ENCODE measurements at places on chromosomes 6 and 20.

GRCh38 chr20:10696650-10697049 lies 22.9 kb upstream of the JAG1 start:
- DNase-seq, result no peak

DNA sequence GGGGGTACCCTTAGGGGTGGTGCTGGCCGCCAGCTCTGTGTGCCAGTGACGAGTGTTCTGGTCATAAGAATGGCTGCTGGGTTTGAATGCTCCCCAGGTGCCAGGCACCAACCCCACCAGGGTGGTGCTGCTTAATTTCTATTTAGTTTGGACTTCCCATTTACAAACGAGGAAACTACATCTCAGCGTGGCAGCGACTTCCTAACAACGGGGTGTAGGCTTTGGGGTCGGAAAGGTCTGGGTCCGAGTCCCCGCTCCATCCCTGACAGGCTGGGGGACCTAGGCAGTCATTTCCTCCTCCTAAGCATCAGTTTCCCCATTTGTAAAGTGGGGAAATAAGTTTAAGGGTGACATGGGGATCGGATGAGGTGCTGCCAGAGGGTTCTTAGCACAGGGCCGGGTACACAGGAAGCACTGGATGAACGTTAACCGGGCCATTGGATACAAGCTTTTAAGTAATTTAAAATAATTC lies 30.3 kb downstream of the CEBPB start:
- no peak for DNase-seq

GRCh38 chr20:8062756-8063155 lies 43.2 kb upstream of the TMX4 start:
- peak; percentile 10 for DNase-seq

- DNase-seq, result peak; percentile 62
Observed at GRCh38 chr20:54084727-54085388, 14.5 kb upstream of the BCAS1 start.

- DNase-seq, result no peak
Observed at GRCh38 chr20:22880277-22880676, 154.8 kb upstream of the SSTR4 start.

GRCh38 chr20:63000036-63000435 lies 6.7 kb downstream of the BHLHE23 start:
- DNase-seq, result no peak

- DNase-seq, result peak; percentile 5
Observed at GRCh38 chr6:87277123-87277522, 45.3 kb upstream of the SMIM8 start.

DNA sequence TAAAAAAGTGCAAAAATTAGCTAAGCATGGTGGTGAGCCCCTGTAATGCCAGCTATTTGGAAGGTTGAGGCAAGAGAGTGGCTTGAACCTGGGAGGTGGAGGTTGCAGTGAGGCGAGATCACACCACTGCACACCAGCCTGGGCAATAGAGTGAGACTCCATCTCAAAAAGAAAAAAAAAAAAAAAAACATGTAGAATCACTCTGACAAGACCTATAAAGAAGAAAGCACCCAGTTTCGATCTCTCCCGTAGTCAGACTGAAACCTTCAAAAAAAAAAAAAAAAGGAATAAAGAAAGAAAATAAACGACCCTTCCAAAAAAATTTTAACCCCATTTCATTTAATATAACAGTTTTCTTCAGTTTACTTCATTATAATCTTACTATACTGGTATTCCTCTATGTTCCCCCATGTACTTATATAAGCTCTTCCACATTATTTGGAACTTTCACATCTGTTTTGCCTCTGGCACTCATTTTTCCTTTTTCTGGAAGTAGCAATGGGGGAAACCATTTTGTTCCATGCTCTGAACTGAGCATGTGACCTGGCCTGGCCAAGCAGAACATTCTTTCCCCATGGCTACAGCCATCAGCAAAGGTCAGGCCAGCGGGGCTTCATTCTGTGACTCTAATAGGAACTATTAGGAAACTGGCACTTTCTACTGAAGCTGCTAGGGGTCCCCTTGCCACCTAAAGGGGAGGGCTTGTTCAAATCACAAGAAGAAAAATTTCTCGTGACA lies 9.6 kb downstream of the SLC18B1 start:
- DNase-seq, result no peak

GRCh38 chr6:89120371-89120770 lies 2.5 kb upstream of the SRSF12 start:
- no peak for DNase-seq

DNA sequence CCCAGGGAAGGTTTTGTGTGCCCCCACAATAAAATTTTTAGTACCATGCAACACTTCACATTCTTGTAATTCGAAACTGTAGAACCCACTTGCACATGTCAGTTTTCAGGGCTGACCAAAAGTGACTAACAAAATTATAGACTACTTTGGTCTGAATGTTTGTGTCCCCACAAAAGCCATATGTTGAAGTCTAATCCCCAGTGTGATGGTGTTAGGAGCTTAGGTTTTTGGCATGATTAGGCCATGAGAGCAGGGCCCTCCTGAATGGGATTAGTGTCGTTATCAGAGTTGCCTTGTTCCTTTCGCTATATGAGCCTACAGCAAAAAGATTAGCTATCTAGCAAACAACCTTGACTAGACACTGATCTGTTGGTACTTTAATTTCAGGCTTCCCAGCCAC lies 49.0 kb upstream of the TENT5A start:
- DNase-seq, result no peak

GRCh38 chr20:8875586-8875985 lies 193.3 kb upstream of the PLCB4 start:
- DNase-seq, result no peak

DNA sequence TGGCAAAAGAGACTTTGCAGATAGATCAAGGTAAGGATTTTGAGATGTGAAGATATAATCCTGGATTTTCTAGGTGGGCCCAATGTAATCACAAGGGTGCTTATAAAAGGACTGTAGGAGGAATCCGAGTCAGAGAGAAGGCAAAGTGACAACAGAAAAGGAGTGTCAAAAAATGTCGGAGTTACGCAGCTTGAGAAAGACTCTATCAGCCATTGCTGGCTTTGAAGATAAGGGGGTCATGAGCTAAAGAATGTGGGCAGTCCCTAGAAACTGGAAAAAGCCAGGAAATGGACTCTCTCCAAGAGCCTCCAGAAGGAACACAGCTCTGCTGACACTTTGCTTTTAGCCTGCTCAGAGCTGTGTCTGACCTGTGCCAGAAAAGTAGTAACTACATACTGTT lies 8.7 kb upstream of the RWDD1 start:
- no peak for DNase-seq

- no peak for DNase-seq
Observed at GRCh38 chr6:125358898-125359297, 57.1 kb upstream of the HDDC2 start.

- DNase-seq, result no peak
Observed at GRCh38 chr20:50343125-50343489, 152.5 kb downstream of the CEBPB start.

DNA sequence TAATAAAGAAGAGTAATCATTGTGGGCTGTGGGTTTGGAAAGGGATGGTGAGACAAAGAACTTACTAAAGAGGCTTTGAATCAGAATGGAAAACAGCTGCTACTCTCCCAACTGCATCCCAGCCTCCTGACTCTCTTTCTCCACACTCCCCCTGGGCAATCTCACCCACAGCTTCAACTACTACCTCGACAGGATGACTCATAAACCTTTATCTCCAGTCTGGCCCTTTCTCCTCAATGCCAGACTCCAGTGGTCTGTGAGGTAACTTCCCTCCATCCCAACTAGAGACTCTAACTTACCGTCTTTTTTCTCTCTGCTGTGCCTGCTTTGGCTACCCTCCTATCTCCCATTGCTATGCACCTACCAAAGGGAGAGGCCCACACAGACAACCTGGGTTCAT lies 135.3 kb upstream of the RREB1 start:
- peak; percentile 67 for DNase-seq

- no peak for DNase-seq
Observed at GRCh38 chr20:43972692-43973091, 58.0 kb downstream of the TOX2 start.

DNA sequence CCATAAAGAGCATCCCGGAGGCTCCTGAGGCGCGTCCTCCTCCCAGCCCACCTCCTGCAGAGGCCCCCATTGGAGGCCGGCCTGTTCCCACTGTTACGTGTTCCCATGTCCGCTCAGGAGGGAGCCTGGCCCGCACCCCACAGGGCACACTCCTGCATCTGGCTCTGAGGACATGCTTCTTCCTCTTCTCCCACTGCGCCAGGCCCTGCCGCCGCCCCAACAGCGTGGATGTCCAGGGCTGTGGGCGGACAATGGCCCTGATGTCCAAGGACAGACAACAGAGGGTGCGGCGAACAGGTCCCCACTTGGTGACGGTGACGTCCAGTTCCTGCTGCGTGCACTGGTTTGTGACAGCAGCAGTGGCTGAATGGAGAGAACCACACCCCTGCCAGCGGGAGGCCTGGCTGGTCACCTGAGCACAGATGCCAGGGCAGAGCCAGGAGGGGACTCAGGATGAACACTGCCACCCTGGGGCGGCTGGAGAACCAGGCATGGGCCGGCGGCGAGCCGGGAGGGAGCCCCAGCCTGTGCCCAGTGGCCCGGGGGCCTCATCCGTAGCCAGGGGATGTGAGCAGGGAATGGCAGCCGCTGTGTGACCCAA lies 26.6 kb downstream of the FRMD1 start:
- no peak for DNase-seq

DNA sequence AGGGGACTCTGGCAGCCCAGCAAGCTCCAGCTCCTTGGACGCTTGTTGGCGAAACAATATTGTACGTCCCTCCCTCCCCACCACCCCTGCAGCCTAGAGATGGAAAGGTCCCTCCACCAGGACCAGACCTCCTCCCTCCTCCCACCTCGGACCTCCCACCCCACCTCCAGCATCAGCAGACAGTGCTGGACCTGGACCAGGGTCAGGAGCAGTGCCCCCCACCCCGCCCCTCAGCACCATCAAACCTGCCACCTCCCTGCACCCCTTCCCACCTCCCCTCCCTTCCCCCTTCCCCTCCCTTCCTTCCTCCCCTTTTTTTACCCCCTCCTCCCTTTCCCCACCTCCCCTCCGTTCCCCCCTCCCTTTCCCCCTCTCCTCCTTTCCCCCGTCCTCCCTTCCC lies 98.4 kb downstream of the TAF4 start:
- no peak for DNase-seq

DNA sequence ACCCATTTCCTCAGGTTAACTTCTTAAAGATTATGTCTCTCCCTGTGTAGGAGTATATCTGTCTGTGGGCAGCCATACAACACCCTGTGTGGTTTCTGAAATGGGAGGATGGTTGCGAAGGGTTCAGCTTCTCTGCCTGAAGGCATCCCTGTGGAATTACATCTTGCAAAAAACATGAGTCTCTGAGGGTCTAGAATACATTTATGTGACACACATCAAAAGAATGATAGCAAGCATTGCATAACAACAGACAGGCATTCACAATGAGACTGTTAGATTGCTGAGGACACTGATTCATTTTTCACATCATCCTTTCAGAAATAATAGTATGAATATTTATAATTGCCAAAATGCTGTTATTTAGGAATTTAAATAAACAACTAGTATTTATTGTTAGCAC lies 670.9 kb downstream of the HTR1B start:
- no peak for DNase-seq

DNA sequence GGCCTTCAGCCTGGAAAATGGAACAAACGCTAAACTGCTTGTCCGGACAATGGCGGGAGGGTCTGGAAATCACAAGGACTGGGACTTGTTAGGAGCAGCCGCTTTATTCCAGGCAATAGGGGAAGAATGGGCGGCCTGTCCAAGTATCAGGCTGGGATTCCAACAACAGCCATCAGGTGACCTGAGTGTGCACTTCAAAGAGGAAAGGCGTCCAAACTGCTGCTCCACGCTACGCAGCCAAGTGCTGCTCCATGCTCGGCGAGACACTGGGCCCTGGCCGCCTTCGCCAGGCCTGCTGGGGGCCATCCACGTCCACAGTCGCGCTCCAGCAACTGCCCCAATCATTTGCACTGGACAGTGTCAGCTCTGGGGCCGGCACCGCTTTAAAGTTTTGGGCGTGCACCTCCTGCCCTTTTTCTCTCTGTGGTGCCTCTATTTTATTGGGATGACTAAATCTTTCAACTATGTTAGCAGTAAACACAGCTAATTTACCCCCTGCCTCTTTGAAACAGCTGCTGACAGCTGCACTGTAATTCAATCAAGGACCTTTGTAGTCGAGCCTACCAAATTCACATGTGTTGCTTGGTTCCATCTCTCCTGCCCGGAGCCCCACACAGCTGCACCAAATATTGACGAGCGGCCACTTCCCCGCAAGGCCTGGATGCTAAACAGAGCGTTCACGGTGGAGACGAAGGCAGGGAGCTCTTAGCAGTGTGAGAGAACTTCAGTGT lies 98.3 kb downstream of the BMP7 start:
- no peak for DNase-seq

- DNase-seq, result no peak
Observed at GRCh38 chr6:149987602-149988107, 23.9 kb downstream of the ULBP1 start.

DNA sequence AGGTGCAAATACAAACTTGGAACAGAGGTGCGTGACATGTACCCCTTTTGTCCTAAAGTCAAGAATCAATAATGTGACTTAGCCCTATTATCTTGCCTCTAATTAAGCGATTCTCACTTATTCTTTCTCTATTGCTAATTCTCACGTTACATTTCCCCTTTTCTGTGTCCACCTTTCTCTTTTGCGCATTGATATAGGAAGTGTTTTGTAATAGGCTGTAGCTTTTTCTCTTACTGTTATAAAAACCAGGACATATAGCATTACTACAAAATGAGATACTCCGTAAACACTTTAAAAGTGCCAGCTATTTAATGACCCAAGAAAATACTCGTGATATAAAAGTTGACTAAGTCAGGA lies 669 bp upstream of the TMEM30A start:
- DNase-seq, result peak; percentile 26

GRCh38 chr6:23783901-23784300 lies 342.1 kb upstream of the NRSN1 start:
- no peak for DNase-seq

GRCh38 chr20:549722-550496 lies 6.3 kb upstream of the CSNK2A1 start:
- DNase-seq, result no peak

GRCh38 chr6:14109411-14109826 lies 8.2 kb upstream of the CD83 start:
- no peak for DNase-seq

DNA sequence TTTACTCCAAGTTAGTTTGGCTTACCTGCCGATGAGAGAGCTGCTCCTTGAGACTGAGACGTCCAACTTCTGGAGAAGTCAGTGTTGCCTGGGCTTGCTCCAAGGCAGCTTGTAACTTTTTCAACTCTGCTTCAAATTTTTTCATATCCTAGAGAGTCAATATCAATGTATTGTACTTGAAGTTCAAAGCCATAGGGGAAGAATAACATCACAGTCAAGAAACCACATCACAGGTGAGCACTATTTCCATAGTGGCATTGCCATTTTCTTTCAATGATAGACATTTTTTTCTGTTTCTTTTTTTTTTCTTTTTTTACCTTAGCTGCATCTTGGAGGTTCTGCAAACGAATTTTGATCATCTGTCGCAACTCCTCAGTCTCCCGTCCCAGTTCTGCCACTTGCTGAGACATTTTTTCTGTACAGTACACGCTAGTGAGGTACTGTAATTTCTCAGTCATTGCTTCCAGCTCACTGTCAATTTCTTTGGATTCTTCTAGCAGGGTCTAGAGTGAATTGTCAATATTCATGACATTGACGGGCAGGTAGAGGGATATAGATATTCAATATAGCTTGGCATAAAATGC lies 326.7 kb downstream of the SYNE1 start:
- DNase-seq, result no peak
